ENCODE measurements at places on chromosomes 3 and 15.

DNA sequence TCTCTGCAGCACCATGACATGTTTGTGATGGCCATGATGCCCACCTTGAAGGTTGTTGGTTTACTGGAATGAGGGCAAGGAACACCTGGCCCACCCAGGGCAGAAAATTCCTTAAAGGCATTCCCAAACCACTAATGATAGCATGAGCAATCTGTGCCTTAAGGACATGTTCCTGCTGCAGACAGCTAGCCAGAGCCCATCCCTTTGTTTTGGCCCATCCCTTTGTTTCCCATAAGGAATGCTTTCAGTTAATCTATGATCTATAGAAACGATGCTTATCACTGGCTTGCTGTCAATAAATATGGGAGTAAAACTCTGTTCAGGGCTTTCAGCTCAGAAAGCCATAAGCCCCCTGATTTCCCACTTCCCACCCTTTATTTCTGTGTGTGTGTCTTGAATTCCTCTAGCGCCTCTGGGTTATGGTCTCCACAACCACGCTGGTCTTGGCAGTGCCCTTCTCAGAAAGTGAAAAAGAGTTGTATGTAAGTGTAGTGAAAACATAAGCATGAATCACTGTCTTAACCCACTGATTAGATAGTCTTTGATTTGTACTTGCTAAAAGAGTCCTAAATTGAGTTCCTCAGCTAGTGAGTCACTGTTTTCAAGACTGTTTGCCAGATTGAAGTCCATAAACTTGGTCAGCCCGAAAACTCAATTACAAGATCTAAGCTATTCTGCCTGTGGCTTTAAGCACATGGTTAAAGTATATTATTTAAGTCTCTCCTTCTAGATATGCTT, 19.0 kb upstream of the CCR2 start:
- no peak for DNase-seq

GRCh38 chr15:67579164-67579563, 36.7 kb downstream of the MAP2K5 start:
- DNase-seq, result no peak

DNA sequence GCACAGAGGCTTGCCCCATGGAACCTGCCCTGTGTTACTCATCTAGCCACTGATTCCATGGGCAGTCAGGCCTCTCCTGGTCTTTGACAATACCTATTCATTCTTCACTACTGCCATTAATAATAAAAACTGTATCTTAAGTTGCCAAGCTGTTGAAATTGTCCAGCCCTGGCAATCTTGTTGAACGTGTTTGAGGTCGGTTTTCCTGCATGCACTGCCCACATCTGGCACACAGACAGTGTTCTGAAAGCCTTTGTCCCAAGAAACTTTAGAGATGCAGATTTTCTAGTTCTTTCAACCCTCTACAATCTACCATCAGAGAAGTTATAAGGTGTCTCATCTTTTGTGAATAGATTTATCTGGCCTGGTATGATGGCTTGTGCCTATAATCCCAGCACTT, 567.2 kb upstream of the NECTIN3 start:
- no peak for DNase-seq

DNA sequence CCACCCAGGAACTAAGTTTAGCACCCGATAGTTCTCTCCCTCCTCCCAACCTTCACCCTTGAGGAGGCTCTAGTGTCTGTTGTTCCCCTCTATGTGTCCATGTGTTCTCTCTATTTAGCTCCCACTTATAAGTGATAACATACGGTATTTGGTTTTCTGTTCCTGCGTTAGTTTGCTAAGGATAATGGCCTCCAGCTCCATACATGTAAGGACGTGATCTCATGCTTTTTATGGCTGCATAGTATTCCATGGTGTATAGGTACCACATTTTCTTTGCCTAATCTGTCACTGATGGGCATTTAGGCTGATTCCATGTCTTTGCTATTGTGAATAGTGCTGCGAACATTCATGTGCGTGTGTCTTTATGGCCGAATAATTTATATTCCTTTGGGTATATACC, 66.9 kb upstream of the TRA2B start:
- no peak for DNase-seq

DNA sequence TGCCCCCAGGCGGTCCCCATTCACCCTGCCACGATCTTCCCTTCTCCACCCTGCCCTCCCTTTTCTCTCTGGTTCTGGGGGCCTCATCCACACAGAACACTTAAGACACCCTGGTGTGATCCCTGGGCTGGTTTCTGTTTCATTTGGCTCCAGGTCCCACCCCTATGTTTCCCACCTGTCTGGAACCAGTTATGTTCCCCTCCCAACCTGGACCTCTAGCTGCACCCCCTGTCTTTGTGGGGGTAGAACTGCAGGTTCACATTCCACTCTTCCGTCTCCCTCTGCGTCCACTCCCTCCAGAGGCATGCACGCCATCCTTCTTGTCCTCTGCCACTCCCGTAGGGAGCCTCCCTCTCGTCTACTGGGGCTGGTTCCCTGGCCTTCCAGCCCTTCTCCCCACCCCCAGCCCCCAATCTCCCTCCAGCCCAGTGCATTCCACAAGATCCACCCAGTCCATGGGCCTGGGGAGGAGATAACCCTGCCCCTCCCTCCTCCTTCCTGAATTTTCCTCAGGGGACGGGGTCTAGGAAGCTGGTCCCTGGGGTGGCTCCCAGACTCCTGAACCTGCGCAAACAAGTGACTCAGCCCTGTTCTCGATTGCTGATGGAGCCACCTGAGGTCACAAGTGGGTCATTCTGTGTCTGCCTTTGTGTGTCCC, 73.8 kb downstream of the ABTB1 start:
- DNase-seq, result no peak

- DNase-seq, result no peak
Observed at GRCh38 chr3:14252321-14253021, 73.9 kb downstream of the LSM3 start.

DNA sequence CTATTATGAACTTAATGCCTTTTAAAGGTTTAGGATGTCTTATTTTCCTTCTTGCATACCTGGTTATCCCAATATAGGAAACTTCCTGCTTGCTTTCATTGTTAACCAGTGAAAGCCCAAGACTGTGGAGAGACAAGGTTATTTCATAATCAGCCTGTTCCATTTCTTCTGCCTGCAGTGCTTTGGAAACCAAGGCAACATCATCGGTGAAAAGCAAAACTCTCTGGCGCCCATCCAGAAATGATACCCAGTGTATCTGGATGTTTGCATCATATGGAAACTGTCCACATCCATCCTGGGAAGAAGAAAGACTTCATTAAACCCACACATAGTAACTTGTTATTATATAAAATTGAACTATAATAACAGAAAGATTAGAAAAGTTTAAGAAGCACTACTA, 170.1 kb downstream of the VPS13C start:
- DNase-seq, result no peak

DNA sequence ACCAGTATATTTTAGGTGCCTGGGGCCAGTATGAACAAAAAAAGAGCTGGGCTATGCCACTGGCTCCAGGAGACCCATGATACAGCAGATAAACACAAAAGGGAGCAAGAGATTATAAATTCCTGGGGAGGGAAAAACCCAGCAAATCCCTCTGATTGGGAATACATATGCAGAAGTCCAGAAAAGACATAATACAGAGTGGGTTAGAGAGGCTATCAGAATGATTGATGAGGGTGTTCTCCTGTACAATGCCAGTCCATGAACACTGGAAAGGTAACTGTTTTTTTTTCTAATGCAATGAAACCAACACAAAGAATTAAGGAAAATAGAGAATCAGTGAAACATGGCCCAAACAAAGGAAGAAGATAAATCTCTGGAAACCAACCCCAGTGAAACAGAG, 5.4 kb upstream of the VPS39 start:
- no peak for DNase-seq

- DNase-seq, result no peak
Observed at GRCh38 chr3:46934072-46934471, 42.5 kb downstream of the CCDC12 start.

- no peak for DNase-seq
Observed at GRCh38 chr15:84970843-84971242, 10.8 kb upstream of the PDE8A start.

DNA sequence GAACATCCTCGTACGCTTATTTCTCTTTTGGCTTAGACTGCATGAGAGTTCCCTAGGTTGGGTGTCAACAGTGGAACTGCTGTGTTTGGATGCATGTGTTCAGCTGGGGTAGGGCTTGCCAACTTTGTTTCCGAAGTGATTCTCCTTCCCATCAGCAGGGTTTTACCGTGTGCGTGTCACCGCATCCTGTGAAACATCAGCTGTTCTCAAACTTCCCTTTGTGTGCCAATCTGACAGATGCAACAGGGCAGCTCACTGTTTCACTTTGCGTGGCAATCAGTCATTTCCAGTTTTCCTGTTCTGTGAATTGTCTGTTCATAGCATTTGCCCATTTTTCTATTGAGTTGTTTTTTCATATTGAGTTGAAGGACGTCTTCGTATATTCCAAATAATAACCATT, 218.8 kb downstream of the VPS13C start:
- no peak for DNase-seq

DNA sequence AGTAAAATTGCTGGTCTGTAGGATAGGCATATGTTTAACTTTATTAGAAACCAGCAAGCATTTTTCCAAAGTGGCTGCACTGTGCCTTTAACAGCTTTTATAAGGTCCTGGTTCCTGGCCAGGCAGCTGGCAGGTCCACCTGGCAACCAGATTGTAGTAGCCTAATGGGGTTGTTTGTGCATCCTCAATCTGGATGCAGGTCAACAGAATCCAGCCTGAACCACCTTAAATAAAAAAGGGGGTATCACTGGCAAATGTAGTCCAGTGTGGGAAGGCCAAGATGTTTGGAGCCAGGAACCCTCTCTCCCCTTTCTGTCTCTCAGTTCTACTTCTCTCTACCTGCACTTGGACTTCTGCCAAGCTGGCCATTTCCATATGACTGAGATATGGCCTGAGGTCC, 200.3 kb downstream of the ZNF621 start:
- no peak for DNase-seq

- no peak for DNase-seq
Observed at GRCh38 chr3:182259579-182259978, 533.7 kb upstream of the ATP11B start.

- DNase-seq, result no peak
Observed at GRCh38 chr3:184099806-184100686, 3.2 kb downstream of the HTR3E start.

DNA sequence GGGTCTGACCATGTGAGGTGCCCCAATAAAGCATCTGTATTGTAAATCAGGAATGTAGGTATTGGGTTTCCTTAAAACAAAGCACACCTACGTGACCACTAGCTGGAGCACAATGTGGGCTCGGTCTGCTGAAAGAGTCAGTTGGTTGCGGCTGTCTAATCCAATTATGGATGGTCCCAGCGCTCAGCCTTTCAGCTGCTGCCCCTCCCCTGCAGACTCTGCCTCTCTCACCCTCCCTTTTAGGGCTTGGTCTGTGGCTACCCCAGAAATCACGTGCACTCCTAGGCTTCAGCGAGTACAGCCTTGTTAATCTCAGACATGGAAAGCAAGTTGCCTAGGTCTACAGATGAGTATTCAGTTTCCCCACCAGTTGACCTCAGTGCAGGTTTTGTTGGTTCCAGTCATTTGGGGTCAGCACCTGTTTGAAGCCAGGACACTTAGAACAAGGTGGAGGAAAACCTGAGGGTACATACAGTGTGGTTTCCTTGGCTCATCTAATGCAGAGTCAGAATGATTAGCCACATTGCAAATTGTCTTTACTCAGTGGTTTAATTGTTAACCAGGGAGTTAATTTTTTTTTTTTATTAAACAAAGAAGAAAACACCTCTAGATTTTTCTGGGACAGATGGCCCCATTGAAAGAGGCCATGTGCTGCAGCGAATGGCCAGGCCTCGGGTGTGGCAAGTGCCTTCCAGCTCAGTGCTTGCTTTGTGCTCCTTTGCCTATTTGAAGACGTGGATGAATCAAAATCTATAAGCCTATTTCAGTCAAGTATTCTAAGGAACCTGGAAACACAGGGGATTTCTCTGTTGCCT, 137.7 kb downstream of the IGF1R start:
- DNase-seq, result no peak

DNA sequence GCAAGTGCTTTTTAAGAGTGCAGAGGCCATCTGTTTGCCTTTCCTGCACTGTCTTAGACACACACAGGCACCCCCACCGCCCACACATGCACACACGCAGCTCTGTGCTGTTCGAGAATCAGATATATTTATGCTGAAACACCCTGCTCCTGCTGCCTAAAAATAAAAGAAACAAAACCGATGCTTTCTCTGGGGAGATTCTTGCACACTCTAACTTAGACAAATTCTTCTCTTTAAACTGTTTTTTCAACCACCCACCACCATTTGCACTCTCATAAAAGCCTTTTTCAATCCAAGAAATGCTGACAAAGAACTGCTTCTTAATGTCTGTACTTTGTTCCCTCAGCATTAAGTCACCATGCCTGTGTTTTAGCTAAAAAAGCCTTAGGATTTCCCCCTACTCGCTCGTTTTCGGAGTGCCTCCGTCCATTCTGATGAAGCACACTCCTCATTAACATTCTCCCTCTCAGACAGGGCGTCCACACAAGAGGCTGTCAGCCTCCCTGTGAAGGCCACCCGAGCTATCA, 26.2 kb downstream of the SLC12A8 start:
- no peak for DNase-seq

- no peak for DNase-seq
Observed at GRCh38 chr15:45384700-45385099, 6.4 kb upstream of the GATM start.

- no peak for DNase-seq
Observed at GRCh38 chr3:122700193-122700592, 19.6 kb downstream of the PARP14 start.

GRCh38 chr15:92801774-92802464, 98.2 kb upstream of the CHD2 start:
- DNase-seq, result no peak

DNA sequence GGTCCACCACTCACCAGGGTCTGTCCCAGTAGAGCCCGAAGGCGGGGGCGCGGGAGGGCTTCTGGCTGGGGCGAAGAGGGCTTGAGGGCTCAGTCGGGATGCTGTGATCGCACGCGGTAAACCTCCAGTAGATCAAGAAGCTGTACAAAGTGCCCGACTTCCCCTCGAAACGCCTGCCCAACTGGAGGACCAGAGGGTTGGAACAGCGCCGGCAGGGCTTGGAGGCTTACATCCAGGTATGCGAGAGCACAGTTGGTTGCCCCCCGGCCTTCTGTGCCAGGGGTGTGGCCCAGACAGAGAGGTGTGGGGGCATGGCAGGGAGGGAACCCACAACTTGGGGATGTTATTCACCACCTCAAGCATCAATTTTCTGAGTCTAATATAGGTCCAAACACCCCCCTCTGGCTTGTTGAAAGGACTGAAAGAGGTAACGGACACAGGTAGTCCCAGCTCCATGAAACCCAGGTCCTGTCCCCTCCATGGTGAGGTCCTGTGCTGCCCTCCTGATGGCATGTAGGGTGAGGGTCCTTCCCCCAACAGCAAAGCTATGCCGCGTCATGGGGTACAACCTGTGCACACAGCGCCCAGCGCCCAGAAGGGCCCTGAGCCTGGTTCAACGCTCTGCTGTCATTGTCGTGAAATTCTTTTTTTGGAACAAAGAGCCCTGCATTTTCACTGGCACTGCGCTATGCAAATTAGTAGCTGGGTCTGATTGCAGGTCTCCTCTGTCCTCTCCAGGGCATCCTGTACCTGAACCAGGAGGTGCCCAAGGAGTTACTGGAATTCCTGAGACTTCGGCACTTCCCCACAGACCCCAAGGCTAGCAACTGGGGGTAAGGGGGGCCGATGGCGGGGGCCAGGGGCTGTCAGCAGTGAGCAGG, 1.2 kb downstream of the SNX22 start:
- no peak for DNase-seq

- DNase-seq, result no peak
Observed at GRCh38 chr3:89946884-89947283, 839.5 kb downstream of the EPHA3 start.

- DNase-seq, result no peak
Observed at GRCh38 chr3:116154389-116154788, 290.9 kb downstream of the LSAMP start.

- DNase-seq, result no peak
Observed at GRCh38 chr3:12638105-12638504, 25.8 kb downstream of the RAF1 start.
